Fibroblast of villous mesenchyme (primary cell): ENCODE measurements at places on chromosomes 3 and 15. TPM values are rescaled to one million over a fixed set of nuclear protein-coding genes. Genes with fewer than 3 reads are reported as not detected.

KY gene
- total RNA-seq, result 0.32 TPM in 1 of 2 replicates, not detected in the other

TTC21A gene
- total RNA-seq, result 3.5 and 3.9 TPM in 2 replicates

MUC13 gene
- 0.32 TPM in 1 of 2 replicates, not detected in the other for total RNA-seq

C3orf49 gene
- total RNA-seq, result not detected in 2 replicates

NCK1 gene
- total RNA-seq, result 47.0 and 66.1 TPM in 2 replicates

SAMD7 gene
- not detected in 2 replicates for total RNA-seq

ABHD5 gene
- 14.8 and 25.9 TPM in 2 replicates for total RNA-seq

PIGZ gene
- total RNA-seq, result 1.3 and 1.7 TPM in 2 replicates

DNAH12 gene
- under 0.01 TPM in 2 replicates for total RNA-seq

LEKR1 gene
- total RNA-seq, result 0.86 and 0.97 TPM in 2 replicates

CELF6 gene
- total RNA-seq, result 0.32 TPM in 1 of 2 replicates, not detected in the other

TAMM41 gene
- total RNA-seq, result 9.0 and 10.4 TPM in 2 replicates

CFAP20DC gene
- 1.3 and 1.7 TPM in 2 replicates for total RNA-seq

BCL2A1 gene
- not detected in 2 replicates for total RNA-seq
